Activated naive CD4-positive, alpha-beta T cell (primary cell): ENCODE measurements at places on chromosomes 12 and 14.

DNA sequence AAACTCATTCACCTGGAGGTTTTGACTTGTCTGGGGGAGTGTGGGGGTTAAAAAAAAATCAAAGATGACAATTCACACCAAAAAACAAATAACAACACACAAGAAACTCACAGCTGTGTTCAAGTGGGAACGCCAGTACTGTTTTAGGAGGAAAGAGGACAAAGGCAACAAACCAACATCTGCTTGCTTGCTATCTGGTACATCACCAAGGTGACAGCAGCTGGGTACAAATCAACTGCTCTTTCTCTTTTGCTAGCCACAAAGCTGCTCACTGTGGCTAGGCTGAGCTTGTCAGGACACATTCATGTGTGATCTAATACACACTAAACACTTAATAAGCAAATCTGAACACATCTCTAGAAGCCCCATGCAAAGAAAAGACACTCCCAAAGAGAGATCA lies 128.0 kb upstream of the RAP1B start:
- no peak for DNase-seq

DNA sequence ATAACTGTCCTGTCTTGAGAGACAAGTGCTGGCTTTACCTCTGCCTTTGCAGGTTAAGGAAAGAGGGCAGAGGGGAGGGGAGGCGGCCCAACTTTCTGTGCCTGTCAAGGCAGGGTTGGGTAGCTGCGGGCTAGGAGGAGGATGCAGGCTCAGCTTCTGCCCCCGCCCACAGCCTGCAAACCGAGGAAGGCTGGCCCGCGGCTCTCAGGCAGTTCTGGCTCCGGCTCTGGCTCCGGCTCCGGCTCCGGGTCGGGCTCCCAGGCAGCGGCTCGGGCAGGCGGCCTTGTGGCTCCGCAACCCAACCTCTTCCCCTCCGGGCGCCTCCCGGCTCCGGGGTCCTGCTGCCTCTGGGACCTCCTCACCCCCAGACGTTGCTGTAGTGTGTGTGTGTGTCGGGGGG lies 92.9 kb downstream of the TMEM30B start:
- no peak for DNase-seq

- DNase-seq = no peak
These were observed 555.1 kb downstream of the FOXG1 start for GRCh38 chr14:29321646-29322045.

GRCh38 chr12:28086521-28087155 lies 103.6 kb upstream of the CCDC91 start:
- no peak for DNase-seq

GRCh38 chr12:118424884-118425283 lies 48.5 kb downstream of the SUDS3 start:
- no peak for DNase-seq

GRCh38 chr12:15458008-15458407 lies 135.7 kb downstream of the PTPRO start:
- no peak for DNase-seq

GRCh38 chr12:89469361-89469760 lies 55.2 kb downstream of the GALNT4 start:
- DNase-seq = no peak

DNA sequence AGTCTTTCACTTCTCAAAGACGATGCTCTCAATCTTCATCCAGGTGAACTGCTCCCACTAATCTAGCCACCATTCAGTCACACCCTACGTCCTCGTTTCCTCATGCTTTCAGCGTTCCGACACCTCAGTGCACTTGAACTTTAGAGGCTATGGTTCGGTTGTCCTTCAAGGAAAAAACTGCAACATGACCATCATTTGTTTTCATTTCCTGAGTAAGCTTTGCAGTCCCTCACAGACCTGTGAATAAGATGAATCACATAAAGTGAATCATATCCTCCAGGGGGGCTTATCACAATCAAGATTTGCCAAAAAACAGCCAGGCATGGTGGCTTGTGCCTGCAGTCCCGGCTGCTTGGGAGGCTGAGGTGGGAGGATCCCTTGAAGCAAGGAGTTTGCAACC lies 80.2 kb downstream of the TMCC3 start:
- no peak for DNase-seq

GRCh38 chr12:104600036-104600712 lies 143.4 kb downstream of the CHST11 start:
- no peak for DNase-seq

DNA sequence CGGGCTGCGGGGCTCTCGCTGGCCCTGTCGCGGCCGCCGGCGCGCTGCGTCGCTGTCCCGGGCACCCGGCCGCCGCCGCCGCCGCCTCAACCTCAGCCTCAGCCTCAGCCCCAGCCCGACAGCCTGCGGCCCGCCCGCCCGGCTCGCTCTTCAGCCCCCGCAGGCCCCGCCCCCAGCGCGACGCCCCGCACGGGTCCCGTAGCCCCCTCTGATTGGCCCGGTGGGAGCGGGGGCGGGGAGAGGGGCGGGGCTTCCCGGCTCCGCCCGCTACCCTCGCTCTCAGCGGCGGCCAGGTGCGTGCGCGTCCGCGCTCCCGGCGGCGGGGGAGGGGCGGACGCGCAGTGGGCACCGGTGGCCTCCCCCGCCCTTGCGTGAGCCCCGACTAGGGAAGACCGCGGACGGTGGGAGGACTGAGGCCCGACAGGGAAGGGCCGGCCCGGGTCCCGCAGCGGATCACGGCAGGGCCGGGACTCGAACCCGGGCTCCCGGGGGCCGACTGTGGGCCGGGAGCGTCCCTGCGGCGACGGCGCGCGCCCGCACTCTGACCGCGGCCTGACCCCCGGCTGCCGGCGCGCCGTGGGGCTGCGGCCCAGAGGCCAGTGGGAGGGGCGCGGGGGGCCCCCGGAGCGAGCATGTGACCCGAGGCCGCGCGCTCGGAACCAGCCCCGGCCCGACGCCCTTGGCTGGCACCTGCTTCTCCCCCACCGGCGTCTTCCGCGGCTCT lies at the start of gene PPP1R13B:
TSS of gene PPP1R13B (minus strand) at position 125 of the 724 bp plus-strand sequence. CDS start 268 bp downstream, outside the sequence.
- DNase-seq = peak; percentile 90

DNA sequence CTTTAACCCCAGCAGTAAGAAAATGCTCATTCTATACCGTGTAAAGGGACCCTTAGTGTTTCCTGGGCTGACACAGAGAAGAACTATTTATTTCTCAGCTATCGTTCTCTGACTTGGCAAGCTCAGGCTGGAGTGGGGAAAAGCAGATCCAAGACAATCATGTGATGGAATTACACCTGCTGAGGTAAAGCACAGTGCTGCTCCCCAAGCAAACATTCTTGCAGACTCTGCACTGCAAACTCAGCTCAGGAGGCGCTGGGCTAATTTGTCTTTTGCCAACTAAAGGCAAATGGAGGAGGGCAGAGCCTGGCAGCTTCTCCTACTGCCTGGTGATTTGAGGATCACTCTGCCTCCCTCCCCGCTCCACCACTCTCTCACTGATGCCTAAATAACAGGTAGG lies 57.8 kb upstream of the FUT8 start:
- no peak for DNase-seq

- DNase-seq = no peak
These were observed 33.1 kb upstream of the MMP19 start for GRCh38 chr12:55875704-55876467.

- DNase-seq = no peak
These were observed 32.4 kb downstream of the IQSEC3 start for GRCh38 chr12:98924-99352.

- DNase-seq = no peak
These were observed 20.2 kb upstream of the NXPH4 start for GRCh38 chr12:57196439-57196838.

- no peak for DNase-seq
These were observed 3.5 kb downstream of the CISTR start for GRCh38 chr12:53748072-53748840.

DNA sequence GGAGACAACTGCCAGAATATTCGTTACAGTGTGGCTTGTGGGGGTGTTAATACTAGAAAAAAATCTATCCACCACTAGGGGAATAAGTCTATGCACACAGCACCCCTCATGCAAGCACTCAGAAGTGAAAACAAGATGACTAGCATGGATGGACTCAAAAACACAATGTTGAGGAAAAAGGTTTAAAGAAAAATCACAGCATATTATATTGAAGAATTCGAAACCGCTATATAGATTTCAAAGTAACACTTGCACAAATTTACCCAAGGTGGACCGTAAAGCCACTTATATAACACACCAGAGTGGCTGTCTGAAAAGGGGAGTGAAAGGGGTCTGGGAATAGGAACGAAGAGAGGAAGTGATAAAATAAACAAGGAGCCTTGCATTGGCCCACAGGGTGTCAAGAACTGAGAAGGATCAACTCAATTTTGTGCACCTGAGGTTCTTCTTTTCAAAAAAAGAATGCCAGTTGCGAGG lies 544 bp downstream of the ABCD4 start:
- no peak for DNase-seq

DNA sequence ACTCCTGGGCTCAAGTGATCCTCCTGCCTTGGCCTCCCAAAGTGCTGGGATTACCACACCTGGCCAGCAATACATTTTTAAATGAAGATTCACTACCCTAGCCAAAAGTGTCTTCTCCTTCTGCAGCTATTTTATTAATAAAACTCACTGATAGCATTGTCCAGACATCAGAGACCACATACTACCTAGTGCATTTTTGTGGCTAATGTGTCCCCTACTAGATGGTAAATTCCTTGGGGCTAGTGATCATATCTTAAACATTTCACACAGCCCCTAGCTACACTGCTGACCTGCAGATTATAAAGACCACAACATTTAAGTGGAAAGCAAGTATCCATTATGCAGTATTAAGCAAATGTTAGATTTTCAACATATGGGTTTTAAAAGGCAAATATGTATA lies 17.0 kb downstream of the DTD2 start:
- no peak for DNase-seq

- no peak for DNase-seq
These were observed 73.9 kb downstream of the NEDD1 start for GRCh38 chr12:96980991-96981414.

DNA sequence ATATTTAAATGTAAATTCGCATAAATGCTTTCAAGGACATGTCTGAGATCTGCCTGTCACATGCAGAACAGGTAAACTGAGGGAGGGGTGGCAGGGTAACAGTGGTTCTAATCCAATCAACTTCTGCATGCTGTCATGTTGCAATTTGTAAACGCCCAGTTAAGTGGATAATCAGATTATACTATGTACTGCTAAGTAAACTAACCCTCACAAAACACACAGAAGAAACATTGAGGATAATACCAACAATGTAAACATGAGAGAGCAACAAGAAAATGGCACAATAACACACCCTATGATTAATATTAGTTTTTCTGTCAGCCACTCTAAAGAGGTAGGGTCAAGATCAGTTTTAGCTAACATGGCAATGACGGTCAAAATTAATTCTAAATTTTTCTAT lies 123.7 kb downstream of the KIF21A start:
- no peak for DNase-seq

DNA sequence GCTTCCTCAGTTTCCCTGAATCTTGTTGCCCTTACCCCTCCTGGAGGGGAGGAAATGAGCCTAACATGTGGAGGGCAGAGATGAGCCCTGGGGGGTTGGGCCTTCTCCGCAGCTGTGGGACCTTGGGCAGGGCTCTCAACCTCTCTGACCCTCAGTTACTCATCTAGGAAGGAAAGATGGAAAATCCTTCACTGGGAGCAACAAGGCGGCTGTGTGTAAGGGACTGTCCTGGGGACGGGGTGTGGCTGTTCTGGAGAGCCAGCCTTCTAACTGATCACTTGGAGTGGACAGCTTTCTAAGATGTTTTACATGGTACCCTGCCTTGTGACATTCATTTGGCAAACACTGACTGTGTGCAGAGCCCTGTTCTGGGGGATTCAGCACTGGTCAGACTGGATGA lies 14.7 kb downstream of the BEGAIN start:
- DNase-seq = no peak

DNA sequence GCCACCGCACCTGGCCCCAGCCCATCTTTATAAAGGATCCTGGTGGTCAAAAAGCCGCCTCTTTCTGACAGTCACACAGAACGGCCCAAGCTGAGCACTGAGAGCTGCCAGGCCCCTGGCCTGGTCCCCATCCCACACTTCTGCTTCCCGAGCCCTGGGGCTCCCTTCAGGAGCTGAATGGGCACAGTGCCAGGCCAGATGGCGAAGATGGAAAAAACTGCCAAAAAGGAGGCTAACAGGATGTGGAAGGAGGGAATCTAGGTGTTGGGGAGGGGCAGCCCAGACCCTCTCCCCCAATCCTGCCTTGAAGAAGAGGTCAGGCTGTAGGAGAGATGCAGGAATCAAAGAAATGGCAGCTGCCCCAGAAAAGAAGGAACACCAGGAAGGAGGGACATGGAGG lies 5.0 kb downstream of the LPAR5 start:
- DNase-seq = no peak

DNA sequence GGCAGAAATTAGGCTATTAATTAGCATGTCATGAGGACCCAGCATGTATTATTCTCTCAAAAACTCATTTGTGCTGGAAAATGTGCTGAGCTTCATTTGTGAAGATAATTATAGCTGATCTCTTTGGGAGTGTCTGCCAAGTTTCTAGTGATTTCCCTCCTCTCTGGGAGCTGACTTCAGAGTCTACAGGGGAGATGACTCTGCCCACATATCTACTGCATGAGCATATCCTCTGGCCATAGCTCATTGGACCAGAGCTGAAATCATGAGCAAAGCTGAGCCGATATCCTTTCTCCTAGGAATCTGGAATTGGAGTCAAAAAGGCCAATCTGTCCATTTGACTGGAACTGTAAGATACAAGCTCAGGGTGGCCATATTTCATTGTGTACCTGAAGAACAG lies 5.9 kb downstream of the CCDC198 start:
- no peak for DNase-seq

- DNase-seq = no peak
These were observed 69.4 kb downstream of the SRGAP1 start for GRCh38 chr12:63913929-63914328.

DNA sequence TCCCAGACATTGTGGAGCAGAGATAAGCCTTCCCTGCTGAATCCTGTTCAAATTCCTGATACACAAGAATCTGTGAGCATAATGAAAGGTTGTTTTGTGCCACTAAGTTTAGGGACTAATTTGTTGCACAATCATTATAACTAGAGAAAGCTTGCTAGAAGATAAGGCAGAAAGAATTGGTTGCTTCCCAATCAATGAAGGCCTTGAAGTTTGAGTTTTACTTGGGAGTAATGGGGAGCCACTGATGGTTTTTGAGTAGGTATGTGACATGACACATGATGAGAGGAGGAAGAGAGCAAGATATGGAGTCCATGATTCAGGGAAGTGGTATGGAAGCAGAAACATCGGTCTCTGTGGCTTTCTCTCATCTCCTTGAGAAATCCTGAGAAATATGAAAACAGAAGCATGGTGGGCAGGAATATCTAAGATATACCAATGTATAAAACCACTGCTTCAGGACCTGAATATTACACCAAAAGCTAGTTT lies 13.3 kb upstream of the TCP11L2 start:
- DNase-seq = no peak

GRCh38 chr14:67977434-67978034 lies 158.0 kb downstream of the RAD51B start:
- no peak for DNase-seq

- no peak for DNase-seq
These were observed 3.8 kb downstream of the SDSL start for GRCh38 chr12:113425960-113426453.

- no peak for DNase-seq
These were observed 305.5 kb downstream of the AEBP2 start for GRCh38 chr12:19744705-19745218.

DNA sequence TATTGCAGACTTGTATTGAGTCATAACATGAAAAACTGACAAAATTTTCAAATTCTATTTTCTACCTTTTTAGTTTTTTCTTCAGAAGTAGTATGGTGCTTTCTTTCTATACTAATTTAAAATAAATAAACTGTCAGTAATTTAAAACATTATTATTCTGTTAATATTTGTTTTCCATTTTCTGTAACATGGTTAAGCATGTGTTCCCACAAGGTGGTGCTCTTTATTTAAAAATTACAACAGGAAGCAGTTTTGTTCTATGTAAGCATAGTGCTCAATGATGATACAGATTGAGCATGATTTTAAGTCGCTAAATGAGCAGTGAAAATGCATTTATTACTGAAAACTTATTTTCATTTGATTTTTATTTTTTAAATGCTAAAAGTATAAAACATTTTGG lies 114.6 kb downstream of the PPFIA2 start:
- DNase-seq = no peak
